Stimulated activated CD4-positive, alpha-beta T cell treated with anti-CD3 and anti-CD28 coated beads, Interleukin-12 subunit alpha, Interleukin-12 subunit beta, amount 100 ng/mL, for 48 hours (primary cell): ENCODE measurements at places on chromosomes 1 and 21.

DNA sequence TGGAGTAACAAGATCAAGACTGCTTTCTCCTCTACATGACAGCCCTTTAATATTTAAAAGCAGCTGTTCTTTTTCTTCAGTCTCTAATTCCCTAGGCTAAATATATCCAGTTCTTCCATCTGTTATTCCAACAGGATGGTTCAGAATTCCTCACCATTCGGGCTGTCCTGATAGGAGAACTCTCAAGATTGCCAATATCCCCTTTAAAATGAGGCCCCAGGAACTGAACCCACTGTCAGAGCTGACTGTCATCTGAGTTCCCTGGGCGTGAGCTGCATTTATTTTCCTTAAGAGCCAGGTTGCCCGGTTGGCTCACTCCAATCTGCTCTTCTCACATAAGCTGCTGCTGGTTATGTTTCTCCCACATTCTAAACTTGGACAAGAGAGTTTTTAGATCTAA is 177.6 kb downstream of the MIS18A start:
- no peak for DNase-seq

DNA sequence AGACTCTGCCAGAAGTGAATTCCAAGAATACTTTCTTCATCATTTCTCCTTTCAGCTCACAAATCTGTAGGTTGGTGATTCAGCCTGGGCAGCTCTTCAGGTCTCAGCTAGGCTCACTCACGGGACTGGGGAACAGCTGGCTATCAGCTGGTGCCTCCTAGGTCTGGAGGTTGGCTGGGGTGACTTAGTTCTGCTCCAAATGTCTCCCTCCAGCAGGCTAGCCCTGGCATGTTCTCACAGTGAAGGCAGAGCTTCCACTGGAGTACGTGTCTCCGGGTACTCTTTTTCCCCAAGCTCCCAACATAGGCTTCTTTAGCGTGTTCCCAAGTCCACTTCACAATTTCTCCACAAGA is 12.5 kb upstream of the VAMP4 start:
- no peak for DNase-seq

- DNase-seq = no peak
Measured at GRCh38 chr1:178494569-178494971, 2.2 kb downstream of the CLEC20A start.

DNA sequence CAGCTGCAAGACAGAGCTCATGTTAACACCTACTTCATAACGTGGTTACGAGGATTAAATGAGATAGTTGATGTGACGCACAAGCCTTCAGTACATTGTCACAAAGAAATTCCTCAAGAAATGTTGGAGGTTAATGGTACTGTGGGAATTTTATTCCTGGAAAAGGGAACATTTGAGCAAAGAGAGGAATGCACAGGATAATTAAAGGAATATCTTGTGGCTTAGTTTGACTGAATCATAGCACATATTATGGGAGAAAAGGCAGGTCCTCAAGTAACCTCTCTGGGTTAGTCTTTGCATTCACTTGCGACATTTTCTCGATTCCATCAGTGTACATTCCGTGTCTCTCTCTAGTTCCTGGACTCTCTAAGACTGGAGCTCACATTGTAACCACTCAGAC is 300.2 kb upstream of the DUSP10 start:
- no peak for DNase-seq

- DNase-seq = no peak
Measured at GRCh38 chr1:79262745-79263258, 256.3 kb upstream of the ADGRL4 start.

GRCh38 chr1:8563944-8564537 is 246.1 kb downstream of the SLC45A1 start:
- DNase-seq = no peak

DNA sequence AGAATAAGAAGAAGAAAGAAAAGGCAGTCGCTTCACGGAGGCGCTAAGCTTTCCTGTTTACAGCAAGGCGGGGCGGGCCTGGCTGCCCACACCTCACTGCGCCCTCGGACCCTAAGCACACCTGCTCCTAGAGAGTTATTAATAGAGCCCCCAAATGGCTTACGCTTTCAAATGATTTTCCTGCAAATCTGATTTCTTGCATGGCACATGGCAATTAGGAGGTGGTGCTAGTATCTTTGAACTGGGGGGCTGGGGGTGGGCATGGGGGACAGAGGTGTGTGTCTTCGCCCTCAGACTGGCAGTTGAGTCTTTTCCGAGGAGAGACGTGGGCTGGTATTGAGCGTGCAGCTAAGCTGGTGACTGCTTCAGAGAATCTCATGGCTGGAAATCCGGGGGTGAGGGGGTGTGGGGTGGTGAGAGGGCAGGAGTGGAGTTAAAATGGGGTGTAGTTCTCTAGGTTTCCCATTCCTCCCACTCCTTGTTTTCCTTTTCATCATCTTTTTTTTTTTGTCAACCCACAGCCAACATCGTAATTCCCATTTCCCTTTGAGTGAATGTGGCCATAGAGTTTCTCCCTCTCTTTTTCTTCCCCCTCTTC is 1.3 kb downstream of the S1PR1 start:
- peak; percentile 66 for DNase-seq

GRCh38 chr21:41763398-41763931 is 3.4 kb downstream of the RIPK4 start:
- no peak for DNase-seq

DNA sequence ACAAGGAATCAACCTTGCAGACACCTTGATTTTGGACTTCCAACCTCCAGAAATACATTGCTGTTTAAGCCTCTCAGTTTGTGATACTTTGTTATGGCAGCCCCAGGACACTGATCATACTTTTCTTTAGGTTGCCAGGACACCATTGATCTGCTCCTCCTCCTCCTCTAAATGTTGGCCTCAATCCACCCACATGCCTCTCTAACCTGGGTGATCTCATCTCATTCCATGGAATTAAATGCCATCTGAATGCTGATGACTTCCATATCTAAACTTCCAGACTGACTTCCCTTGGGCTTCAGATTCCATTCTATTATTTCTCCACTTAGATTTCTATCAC is 7.4 kb upstream of the PPP1R15B start:
- no peak for DNase-seq

- DNase-seq = no peak
Measured at GRCh38 chr1:171919891-171920887, 78.9 kb downstream of the DNM3 start.

DNA sequence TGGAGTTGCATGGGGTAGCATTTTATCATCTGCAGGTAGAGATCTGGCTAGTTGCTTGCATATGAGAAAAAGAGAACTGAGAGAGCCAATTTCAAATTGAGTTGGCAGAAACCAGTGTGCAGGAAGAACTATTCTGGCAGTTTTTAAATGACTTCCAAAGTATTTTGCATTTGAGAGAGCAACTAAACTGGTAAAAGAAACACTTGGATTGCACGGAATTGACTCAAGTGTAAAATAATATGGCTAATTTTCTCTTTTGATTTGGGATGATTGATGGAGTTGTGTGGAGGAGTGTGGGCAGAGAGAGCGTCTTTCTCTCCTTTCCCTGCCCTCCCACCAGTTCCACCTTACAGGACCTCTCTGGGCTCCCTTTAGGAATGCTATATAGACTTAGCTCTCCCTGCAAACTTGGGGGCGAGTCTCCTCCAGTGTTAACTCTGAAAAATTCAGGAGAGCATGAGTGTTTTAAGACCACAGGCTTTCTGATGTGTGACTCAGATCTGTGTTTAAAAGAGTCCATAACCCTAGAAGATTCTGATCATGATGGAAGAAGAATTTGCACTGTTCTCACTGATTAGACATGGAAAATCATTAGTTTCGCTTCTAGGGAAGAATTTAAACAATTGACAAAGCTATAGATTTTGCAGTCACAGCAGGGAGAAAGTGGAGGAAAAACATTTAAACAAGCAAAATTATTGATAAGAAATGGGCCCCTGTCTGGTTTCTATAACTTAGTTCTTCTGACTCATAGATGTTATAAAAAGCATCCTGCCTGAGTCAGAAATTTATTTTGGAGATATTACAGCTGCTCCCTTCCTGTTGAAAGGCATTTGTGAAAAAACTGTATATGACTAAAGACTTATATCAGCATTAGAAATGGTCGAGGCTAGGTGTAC is 24.9 kb upstream of the CTBS start:
- no peak for DNase-seq

GRCh38 chr1:220761688-220762427 is 13.7 kb downstream of the MTARC2 start:
- DNase-seq = no peak

- DNase-seq = no peak
Measured at GRCh38 chr21:36522219-36522808, 42.4 kb upstream of the CLDN14 start.

- no peak for DNase-seq
Measured at GRCh38 chr1:214146523-214146922, 134.4 kb upstream of the SMYD2 start.

GRCh38 chr1:21626921-21627339 is 42.2 kb downstream of the RAP1GAP start:
- no peak for DNase-seq

GRCh38 chr1:89206373-89206772 is 7.6 kb upstream of the GBP4 start:
- no peak for DNase-seq

GRCh38 chr1:112643080-112643479 is 23.4 kb downstream of the CAPZA1 start:
- no peak for DNase-seq

GRCh38 chr1:71088645-71089287 is 7.9 kb upstream of the ZRANB2 start:
- no peak for DNase-seq

DNA sequence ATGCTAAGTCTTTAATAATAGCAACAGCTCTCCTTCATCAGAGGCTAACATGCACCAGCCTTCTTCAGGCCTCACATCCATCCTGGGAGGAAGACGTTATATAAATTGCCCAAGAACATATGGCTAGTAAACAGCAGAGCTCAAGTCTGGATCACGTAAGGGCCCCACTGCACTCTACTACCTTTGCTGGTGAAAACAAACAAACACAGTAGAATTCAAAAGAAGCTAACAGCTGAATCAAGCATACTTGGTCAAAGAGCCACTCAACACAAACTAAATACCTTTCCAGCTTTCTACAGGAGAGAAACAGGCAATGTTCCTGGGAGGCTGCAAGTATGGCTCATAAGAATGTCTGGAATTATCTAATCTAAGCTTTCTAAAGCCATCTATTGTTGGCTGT is 66.0 kb downstream of the WLS start:
- DNase-seq = no peak

DNA sequence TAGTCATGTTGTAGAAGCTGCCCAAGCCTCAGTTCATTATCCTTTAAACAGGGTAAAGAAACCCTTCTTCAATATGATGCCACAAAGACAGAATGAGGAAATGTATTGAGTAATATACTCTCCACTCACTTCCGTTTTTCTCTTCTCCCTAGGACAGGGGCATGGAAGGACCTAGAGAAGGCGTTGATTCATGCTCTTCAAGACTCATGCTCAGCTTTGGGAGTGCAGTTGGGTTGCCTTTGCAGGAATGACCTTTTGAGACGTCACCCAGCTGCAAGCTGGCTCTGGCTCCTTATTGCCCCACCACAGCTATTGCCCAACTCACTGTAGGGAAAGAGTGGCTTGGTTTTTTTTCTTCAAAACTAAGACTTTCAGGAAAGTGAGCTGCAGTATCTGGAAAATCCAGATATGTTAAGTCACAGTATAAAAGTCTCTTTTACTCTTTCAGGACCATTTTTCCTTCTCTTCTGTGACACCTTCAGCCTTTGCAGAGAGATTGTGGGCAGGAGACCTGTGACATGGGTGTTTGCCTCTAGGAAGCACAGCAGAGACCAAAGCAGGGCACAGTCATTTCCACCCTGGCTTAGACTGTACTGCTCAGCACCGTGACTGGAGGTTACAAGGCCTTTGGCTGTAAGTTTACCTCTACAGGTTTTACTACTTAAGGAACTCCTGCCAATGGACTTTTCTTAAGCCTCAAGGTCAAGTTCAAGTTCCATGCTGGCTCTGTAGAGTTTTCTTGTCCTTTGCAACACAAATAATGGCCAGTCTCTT is 39.5 kb downstream of the XCL2 start:
- no peak for DNase-seq
